Inflammatory macrophage treated with lipopolysaccharide for 4 hours (primary cell): ENCODE measurements at places on chromosomes 2 and 18.

DNA sequence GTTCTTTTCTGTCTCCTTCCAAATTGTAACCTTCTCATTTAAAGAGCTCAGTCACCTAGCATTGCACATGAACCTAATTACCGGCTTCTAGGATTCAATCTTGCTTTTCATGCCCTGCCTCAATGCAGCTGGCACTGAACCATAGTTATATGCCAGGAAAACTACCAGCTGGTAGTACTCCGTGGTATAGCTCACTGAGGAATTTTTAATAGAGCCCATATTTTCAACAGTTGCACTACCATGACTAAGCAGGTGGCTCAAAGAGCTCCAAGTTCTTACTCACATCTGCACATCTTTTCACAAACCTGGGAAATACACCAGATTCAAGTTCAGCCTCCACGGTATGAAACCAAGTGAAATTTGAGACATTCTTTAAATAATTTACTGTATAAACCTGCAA lies 363.5 kb downstream of the GRB14 start:
- DNase-seq = no peak

GRCh38 chr2:110662560-110662959 lies 15.3 kb downstream of the BUB1 start:
- no peak for DNase-seq

DNA sequence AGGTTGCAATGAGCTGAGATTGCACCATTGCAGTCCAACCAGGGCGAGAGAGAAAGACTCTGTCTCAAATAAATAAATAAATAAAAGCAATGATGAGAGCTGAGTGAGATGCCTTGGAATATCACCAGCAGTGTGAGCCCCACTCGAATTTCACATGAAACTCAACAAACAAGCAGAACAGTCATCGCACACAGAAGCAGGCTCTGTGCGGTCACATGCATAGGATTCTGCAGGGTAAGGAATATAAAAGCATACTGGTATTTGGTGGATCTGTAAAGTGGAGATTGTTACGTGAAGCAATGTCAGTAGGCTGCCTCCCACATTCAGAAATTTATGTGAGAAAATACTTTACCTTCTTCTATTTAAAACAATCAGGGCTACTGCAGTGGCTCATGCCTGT lies 18.0 kb upstream of the AP1S3 start:
- DNase-seq = no peak

- no peak for DNase-seq
These were observed 208.4 kb downstream of the ZBTB7C start for GRCh38 chr18:48200631-48201336.

- peak; percentile 83 for DNase-seq
These were observed 103.4 kb upstream of the MSH2 start for GRCh38 chr2:47299555-47299954.

- DNase-seq = no peak
These were observed 59.1 kb downstream of the NCK2 start for GRCh38 chr2:105803773-105804172.

DNA sequence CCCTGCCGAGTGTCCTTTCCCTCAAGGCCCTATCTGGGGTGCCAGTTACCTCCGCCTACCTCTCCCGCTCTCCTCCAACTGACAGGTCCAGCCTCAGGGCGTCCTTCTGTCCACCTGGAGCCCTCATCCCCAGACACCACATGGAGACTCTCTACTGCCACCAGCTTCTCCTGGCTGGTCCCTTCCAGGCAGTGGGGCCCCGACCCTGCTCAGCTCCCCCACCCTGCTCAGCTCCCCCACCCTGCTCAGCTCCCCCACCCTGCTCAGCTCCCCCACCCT lies 74.0 kb upstream of the ODC1 start:
- DNase-seq = no peak

- no peak for DNase-seq
These were observed 137.4 kb downstream of the INHBB start for GRCh38 chr2:120483355-120483754.

- no peak for DNase-seq
These were observed 28.5 kb downstream of the EIF5B start for GRCh38 chr2:99365661-99366060.

GRCh38 chr2:67581751-67582150 lies 184.6 kb downstream of the ETAA1 start:
- no peak for DNase-seq

- DNase-seq = no peak
These were observed 685.6 kb upstream of the NXPH2 start for GRCh38 chr2:139465789-139466188.

- no peak for DNase-seq
These were observed 83.7 kb downstream of the DSEL start for GRCh38 chr18:67432806-67433205.

GRCh38 chr2:172813314-172813888 lies 77.8 kb downstream of the RAPGEF4 start:
- DNase-seq = no peak

GRCh38 chr2:65714866-65715265 lies 282.5 kb upstream of the SPRED2 start:
- no peak for DNase-seq

DNA sequence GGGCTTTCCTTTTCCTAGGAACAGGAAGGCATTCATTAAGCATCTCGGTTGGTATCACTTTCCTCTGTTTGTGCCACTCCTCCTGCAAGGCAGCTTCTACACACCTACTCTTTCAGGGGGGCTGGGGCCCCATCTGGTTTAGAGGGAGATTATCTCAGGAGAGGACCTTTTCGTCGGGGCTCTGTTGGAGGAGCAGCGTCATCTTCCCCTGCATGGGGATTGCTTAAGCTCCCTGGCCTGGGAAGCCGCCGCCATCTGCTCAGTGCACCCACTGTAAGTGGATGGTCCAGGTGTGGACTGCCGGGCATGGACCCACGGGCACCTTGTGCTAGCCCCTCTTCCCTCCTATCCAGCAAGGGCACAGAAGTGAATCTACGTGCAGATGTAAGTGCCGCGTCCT lies 355.3 kb upstream of the SMIM21 start:
- DNase-seq = no peak

GRCh38 chr2:105442056-105442455 lies 43.2 kb upstream of the FHL2 start:
- DNase-seq = no peak

DNA sequence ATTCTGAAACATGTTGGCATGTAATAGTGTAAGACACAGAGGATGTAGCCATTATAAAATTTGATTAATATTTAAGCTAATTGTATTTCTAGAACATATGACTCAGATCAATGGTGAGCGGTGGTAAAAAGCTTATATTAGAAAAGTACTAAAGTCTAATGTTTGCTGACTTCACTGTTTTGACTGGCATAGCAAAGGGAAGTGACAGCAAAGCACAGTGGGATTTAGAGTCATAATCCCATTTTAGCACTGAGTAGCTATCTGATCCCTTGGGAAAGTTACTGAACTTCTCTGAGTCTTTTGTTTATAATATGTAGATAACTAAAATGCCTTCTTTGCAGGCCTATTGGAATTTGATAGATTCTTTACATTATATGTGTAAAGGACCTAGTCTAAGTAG lies 60.4 kb downstream of the KIAA1328 start:
- no peak for DNase-seq

- DNase-seq = no peak
These were observed 68.0 kb downstream of the STEAP3 start for GRCh38 chr2:119291588-119292167.

DNA sequence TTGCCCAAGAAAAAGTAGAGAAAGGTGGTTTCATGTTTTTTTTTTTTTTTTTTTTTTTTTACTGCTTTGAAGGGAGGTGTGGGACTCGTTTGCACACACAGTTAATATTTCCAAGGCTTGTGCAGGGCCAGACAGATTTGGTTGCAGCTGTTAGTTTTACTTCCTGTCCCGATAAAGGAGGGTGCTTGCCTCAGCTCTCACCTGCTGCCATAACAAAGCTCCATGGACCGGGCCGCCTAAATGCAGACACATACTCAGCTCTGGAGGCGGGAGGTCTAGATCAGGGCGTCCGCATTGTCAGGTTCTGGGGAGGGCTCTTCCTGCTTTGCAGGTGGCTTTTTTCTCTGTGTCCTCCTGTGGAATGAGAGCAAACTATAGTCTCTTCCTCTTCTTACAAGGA lies 69.9 kb downstream of the ODC1 start:
- no peak for DNase-seq

DNA sequence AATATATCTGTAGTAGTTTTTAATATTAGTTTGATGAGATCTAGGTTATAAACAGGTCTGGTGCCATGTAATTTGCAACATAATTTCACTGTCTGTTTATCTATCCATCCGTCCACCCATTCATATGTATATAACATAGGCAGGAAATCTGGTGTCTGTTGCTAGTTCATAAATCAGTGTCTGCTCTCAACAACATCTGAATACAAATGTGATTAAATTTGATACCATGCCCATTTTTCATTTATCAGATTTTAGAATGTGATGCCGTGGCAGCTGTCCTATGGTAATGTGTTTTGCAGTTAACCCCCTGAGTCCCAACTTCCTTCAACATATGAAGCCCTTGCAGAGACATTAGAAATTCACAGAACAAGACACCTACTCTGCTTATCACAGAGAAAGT lies 228.4 kb downstream of the CMPK2 start:
- DNase-seq = no peak

- no peak for DNase-seq
These were observed 20.3 kb downstream of the COL5A2 start for GRCh38 chr2:189159273-189159672.

DNA sequence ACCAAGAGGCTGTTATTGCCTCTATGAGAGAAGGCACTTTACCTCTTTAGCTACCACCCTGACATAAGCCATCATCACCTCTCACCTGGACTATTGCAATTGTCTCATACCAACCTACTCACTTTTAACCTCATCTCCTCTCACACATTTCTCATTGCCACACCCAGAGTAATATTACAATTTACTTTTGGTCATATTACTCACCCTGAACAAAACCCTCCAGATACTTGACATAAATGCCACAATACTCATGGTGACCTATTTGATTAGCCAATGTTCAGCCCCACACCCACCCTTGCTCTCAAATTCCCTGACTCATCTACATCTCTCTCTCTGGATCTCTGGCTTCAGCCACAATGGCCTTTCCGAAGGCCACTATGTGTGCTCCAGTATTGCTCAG lies 90.9 kb upstream of the CDH7 start:
- no peak for DNase-seq

- DNase-seq = peak; percentile 29
These were observed 138.8 kb downstream of the ATAD2B start for GRCh38 chr2:23788100-23788499.
